Muscle of leg (tissue), 16 donors: ENCODE measurements at places on chromosomes 2 and 18.

DNA sequence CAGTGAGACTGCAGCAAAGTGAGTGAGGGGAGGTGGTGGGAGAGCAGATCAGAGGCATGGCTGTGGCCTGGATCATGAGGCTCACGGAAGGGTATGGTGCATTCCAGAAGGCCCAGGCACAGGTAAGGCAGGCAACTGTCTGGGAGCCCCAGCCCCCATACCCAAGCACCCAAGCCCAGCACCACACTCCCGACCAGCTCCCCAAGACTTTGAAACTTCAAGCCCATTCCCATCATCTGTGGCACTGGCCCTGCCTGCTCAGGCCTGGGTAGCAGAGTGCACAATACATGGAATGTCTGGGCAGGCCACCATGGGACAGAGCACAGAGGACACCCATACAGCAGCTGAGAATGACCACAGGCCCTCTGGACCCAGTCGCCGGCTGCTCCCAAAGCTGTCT is 202.6 kb upstream of the ARL4C start:
- no peak for DNase-seq

GRCh38 chr2:188604579-188604978 is 312.9 kb downstream of the GULP1 start:
- no peak for DNase-seq

- DNase-seq: no peak
These were observed 39.7 kb upstream of the VRK2 start for GRCh38 chr2:58006952-58007284.

DNA sequence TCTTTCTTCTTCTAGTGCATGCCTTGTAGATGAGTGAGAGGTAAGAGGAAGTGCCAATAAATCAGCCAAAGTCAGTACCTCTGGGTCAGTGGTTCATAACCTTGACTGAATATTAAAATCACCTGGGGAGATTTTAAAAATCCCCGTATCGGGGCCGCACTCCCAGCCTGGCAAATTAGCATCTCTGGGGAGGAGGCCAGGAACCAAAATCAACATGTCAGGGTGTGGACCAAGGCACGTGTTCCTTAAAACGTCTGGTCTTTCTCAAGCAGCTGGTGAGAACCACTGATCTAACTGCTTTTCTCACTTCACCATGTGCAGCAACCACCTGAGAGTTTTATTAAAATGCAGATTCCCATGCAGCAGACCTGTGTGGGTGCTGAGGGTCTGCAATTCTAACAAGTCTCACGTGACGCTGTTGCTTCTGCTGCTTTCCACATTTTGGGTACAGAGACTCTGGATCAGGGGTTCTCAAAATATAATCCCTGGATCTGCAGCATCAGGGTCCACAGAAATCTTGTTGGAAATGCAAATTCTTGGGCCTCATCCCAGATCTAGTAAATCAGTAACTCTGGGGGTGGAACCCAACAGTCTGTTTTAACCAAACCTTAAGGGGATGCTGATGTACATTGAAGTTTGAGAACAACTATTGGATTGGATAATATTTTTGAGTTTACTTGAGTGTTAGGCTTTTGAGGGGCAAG is 49.5 kb downstream of the CHST9 start:
- no peak for DNase-seq

DNA sequence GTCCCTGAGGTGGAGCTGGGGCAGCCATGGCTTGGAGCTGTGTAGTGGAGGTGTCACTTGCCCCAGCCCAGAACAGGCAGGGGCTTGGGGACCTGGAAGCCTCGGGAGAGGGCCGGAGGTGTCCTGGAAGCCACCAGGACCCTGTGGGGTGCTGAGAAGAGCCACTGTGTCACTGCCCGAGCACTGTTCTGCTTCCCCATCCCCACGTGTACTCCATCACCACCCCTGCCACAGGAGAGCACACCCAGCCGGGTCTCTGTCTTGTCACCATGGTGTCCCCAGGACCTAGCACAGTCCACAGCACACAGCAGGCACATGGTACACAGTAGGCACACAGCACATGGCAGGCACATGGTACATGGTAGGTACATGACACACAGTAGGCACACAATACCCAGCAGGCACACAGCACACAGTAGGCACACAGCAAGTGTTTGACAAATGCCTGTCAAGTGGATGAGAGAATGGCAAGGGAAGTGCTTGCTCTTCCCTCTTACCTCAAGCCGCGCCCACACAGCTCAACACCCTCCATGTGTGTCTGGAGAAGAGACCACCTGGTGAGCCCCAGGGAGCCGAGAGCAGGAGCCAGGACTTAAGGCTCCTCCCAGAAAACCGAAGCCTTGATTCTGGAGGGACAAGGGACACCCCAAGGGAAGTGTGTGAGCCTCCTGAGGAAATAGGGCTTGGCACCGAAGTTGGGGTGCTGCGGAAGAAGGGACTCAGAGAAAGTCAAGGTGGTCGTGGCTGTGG is 13.3 kb downstream of the MBP start:
- DNase-seq: no peak

- DNase-seq: no peak
These were observed 255.1 kb downstream of the RND3 start for GRCh38 chr2:150232321-150232720.

- no peak for DNase-seq
These were observed 48.8 kb downstream of the ASAP2 start for GRCh38 chr2:9255416-9255815.

- no peak for DNase-seq
These were observed 287.2 kb upstream of the LINC00305 start for GRCh38 chr18:64436111-64436510.

DNA sequence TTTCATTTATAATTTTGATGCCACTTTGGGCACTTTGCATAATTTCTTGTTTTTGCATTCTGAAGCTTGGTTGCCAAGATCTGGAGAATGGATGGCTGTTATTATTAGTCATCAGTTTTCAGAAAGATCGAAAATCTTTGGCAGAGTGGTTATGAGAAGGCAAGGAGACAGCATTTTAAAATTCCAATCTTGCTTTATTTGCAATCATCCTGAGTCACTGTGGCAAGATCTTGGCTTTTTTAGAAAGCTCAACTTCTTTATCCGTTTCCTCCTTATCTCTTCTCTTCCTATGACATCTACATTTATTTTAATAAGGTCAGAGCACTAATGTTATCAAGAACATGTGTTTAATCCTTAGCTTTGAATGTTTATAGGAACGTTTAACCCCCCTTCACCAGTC is 31.1 kb upstream of the EIF2AK3 start:
- no peak for DNase-seq

DNA sequence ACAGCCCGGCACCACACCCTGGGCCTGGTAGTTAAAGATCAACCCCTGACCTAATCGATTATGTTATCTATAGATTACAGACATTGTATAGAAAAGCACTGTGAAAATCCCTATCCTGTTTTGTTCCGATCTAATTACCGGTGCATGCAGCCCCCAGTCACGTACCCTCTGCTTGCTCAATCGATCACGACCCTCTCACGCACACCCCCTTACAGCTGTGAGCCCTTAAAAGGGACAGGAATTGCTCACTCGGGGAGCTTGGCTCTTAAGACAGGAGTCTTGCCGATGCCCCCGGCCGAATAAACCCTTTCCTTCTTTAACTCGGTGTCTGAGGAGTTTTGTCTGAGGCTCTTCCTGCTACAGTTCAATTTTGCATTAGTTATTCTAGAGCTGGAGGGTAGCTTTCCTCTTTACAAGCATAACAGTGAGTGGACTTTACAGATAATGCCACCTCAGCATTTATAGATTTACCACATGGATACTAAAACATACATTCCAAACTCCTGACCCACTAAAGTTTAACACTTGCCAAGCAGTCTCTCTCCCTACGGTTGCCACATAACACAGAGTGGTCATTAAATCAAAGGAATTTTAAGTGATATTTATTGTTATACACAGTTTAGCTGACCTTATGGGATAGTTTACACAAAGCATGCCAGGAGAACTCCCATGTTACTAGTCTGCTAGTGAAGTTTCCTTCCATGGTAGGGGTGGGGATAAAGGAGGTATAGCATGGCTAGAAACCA is 101.0 kb downstream of the EVA1A start:
- no peak for DNase-seq

DNA sequence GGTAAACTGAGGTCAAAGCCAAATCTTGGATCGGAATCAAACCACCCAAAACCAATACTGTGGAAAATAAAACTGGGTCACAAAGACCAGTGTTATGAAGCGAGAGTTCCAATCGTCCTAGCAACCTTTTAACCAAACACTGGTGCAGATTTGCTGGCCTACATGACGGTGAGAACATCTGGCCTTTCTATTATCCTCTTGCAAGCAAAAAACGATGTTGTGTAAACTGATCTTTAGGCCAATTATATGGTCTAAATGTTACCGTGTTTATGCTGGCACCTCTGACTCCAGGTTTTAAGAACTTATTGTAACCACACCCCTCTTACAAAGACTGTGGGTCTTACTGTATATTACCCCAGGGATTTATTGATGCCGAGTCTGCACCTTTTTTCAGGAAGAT is 145.9 kb downstream of the GFPT1 start:
- DNase-seq: peak; percentile 97

DNA sequence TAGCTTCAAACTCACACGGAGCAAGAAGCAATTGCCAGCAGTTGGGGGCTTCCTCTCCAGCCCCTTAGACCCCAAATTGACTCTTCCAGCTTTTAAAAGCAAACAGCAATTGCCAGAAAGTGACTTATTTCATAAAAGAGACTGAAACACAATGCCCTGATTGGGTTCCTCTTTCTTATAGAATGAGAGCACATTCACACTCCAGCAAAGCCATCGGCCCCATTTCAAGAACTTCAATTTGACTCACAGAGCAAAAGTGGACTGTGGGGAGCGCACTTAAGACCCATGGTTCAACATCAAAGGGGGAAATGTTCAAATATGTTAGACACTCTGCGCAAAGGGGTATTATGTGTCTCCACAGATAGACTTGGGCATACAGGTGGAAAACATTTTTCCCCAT is 484.7 kb downstream of the BCL11A start:
- DNase-seq: no peak

DNA sequence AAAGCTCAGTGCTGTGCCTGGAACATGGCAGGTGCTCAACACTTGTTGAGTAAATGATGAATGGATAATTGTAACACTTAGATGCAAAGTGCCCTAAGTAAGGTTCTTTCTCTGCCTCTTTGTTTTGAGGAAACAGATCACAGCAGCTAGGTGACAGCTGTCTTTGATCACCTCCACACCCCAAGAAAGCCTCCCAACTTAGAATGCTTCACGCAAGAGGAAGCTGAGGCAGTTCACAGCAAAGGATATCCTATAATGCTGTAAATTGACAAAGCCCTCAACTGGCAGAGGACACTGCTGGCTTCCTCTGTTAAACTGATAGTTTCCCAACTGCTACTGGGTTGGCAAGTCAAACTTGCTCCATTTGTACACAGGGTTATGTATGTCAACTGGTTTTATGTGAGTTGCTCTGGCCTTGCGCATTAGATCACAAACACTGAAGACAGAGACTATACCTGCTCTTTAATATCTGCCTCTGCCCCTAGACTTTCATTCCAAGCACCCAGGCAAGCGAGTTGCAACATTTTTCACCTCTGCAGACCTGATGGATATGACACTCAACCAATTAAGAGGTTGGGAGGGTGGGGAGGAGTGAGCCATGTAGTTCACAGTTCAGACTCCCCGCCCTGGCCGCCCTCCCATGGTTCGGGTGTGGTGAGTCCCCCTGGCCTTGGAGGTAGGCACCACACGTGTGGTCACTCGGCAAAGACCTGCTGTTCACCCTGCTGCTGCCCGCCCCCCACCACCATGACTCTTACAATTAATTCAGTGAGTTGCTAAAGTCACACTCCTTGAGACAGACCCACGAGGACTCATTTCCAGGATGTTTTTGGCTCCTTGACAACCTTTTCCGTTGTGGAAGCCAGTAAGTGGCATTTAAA is 4.8 kb upstream of the MALL start:
- DNase-seq: no peak

DNA sequence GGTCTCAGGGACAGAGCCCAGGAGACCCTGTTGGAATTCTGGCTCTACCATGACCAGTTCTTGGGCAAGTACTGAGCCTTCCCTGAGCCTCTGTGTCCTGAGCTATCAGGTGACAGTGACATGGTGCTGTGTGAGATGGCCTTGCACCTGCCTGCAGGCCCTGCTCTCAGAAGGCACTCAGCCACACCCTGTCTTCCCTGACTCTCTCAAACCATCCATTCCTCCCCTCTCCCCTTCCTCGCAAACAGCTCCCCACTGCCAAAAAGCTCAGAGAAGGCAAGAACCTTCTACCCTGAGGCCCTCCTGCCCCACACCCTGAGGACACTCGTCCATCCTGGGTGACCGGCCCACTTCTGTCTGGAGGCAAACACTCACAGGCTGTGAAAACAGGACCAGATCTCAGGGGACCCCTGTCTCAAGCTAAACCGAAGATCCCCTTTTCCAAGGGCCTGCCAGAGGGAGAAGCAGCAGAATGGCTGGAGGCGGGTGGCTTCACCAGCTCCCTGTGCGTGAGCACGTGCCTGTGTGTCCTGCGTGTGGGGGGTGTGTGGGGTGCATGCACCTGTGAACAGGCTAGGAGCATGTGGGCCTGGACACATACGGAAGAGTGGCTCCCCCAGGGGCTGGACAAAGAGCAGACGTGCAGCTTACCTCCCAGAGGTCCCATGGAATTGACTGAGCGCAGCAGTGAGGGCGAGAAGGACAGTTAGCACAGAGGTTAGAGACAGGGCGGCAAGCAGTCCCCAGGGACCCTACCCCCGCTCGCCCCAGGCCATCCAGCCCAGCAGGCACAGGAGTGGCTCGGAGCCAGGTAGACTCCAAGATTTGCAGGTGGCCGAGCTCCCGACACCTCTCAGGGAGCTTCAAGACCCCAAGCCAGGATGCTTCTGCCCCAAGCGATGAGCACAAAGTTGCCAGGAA is 53.9 kb downstream of the BIN1 start:
- DNase-seq: no peak

GRCh38 chr2:105795575-105795934 is 50.8 kb downstream of the NCK2 start:
- DNase-seq: peak; percentile 43

GRCh38 chr2:184596819-184597411 is 1.4 kb upstream of the ZNF804A start:
- DNase-seq: peak; percentile 11

GRCh38 chr18:5541644-5542043 is 2.2 kb downstream of the EPB41L3 start:
- no peak for DNase-seq

- peak; percentile 44 for DNase-seq
These were observed 99.0 kb downstream of the NCK2 start for GRCh38 chr2:105843476-105844374.

GRCh38 chr2:120602251-120602650 is 133.4 kb upstream of the GLI2 start:
- no peak for DNase-seq

DNA sequence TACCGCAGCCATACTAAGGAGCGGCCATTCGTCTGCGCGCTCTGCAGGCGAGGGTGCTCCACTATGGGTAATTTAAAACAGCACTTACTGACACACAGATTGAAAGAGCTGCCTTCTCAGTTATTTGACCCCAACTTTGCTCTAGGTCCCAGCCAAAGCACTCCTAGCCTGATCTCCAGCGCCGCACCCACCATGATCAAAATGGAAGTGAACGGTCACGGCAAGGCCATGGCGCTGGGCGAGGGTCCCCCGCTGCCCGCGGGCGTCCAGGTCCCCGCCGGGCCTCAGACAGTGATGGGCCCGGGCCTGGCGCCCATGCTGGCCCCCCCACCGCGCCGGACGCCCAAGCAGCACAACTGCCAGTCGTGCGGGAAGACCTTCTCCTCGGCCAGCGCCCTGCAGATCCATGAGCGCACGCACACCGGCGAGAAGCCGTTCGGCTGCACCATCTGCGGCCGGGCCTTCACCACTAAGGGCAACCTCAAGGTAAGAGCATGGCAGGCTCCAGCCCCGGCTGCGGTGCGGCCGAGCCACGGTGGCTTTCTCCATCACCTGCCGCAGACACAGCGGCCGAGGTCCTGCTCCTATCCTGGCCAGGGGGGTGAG is 15.5 kb downstream of the SALL3 start:
- DNase-seq: no peak

GRCh38 chr2:217399291-217399690 is 539.4 kb upstream of the TNP1 start:
- no peak for DNase-seq
